Glomerular endothelial cell (primary cell): ENCODE measurements at places on chromosomes 2 and 18.

- no peak for DNase-seq
These were observed 386.2 kb downstream of the PTPRM start for GRCh38 chr18:7953095-7953958.

DNA sequence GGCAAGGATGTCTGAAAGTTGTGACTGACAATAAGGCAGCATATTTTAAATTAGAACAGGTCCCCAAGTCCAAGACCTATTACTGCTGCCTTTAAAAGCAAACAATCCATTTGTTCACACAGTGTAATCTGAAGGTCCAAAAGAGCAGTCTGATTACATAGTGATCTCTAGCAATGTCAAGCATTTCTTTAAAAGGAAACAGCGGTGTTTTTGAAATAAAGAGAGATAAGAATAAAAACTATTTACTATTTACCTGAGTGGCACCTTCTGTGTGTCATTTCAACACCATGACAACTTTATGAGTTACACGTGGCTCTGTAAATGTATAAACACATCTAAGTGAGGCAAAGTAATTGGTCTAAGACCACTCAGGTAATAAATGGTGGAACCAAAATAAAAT lies 1009.9 kb upstream of the CNTNAP5 start:
- DNase-seq: no peak

DNA sequence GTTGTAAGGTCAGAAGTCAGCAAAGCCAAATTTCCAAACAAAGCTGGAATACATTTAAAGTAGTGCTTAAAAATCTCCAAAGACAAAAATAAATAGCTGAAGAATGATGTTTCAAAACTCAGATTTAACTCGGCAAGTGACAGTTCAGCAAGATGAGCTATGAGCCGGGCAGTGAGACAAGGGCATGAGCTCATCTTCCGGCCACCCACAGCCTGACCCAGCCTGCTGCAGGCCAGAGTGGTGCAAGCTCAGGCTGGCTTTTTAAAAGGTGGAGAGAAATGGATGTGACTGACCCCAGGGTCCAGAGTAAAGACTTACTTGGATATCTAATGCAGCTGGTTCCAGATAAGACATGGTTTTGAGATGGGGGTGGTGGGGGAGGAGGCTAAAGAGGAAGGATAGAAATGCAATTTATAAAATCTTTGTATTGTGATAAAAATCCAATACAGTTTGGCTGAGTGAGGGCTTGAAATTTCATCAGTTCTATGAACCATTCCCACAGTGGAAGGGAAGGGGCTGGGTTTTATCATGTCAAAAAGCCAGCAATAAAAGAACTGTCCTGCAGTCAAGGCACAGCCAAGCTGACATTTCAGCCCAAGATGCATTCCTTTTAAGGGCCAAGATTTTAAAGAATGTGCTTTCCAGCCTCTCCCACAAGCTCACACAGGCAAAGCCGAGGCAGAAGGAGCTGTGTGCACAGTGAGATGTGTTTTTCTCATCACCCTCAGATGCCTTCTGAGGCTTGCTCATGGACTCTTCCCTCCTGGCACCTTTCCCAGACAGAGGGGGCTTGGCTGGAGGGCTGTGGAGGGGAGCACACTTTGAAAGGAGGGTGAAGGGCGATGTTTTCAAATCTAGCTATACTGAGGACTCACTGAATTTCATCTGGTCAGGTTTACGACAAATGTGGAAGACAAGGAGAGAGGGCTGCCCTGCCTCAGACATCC lies 97.9 kb upstream of the KLHL29 start:
- no peak for DNase-seq

- no peak for DNase-seq
These were observed 10.0 kb upstream of the APCDD1 start for GRCh38 chr18:10444314-10445006.

GRCh38 chr2:41101281-41101680 lies 649.4 kb upstream of the SLC8A1 start:
- no peak for DNase-seq

- DNase-seq: no peak
These were observed 909 bp downstream of the TGFA start for GRCh38 chr2:70552501-70553333.

DNA sequence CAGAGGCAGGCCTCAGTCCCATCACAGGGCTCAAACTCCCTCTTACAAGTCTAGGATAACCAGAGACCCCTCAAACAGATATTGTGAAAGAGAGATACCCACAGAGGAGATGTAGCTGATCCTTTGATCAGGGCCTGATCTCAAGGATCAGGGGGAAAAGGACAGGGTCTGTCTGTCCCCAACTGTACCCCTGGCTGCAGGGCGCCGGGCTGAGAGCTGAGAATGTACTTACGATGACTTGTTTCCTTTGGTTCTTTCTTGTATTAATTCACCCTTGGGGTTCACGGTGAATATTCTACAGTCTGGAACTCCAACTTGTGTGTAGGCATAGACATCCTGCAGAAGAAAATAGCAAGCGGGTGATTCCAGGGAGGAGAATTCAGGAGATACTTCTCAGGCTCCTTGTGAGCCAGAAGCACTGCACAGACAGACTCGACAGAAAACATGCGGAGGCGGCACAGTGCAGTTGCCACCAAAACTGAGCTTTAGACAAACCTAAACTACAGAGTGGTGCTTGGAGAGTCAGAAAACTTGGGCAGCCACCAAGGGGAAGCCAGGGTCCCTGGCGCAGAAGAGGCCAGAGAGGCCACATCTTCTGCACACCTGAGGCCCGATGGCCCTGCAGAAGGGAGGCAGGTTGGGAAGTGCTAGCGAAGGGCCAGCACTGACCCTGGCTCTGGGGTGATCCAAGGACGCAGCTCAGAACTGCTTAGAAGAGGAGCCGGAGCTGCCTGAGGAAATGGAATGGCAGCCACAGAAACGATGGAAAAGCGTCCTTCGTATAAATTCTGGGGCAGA lies 73.9 kb downstream of the EMILIN2 start:
- no peak for DNase-seq

DNA sequence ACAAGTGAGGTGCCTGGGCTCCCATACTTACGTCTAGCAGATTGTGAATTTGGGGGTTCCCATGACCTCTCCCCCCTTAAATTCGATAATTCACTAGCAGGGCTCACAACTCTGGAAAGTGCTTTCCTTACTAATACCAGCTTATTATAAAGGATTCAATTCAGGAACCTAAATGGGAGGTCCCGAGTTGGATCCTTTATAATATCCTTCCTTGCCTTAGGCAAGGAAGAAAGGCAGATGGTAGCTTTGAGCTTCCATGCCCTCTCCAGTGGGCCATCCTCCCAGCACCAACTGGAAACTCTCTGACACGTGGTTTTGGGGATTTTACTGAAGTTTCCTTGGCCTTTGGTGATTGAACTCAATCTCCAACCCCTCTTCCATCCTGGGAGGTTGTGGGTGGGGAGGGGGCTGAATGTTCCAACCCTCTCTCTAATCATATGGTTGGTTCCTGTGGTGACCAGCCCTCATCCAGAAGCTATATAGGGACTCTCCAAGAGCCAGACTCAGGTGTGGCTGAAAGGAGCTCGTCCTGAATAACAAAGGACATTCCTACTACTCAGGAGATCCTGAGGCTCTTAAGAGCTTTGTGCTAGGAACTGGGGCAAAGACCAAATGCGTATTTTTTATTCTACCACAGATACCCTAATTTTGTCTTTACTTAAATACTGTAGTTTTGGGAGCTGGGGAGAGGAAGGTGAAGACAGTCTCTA lies 62.2 kb downstream of the HAUS1 start:
- DNase-seq: no peak

GRCh38 chr18:26821181-26821580 lies 44.3 kb downstream of the AQP4 start:
- no peak for DNase-seq

GRCh38 chr18:23032030-23032582 lies 99.0 kb downstream of the RBBP8 start:
- DNase-seq: no peak

- DNase-seq: peak; percentile 87
These were observed at the start of gene FN1 for GRCh38 chr2:215435870-215436704. TSS of gene FN1 (minus strand) at chr2:215436068. CDS start at chr2:215435802, 266 bp downstream.
